ENCODE measurements at places on chromosomes 16 and 17.

- DNase-seq = no peak
Observed at GRCh38 chr17:75901727-75902126, 3.0 kb downstream of the MRPL38 start.

GRCh38 chr17:73462823-73463222 is 151.0 kb upstream of the CDC42EP4 start:
- DNase-seq = no peak

DNA sequence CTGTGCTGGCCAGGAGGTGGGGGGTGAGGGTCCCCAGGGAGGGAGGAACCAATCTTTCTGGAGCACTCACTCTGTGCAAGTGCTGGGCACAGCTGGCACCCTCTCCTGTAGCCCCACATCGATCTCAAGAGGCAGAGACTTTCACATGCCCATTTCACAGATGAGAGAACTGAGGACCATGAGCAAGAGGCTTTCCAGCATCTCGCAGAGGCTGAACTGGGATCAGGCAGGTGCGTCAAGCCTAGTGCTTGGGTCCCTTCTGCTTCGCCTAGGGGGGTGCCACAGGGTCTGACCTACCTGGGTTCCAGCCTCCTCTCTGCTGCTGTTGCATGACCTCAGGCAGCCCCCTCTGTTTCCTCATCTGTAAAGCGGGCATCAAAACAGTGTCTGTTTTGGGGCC is 1.3 kb upstream of the WFDC1 start:
- no peak for DNase-seq

DNA sequence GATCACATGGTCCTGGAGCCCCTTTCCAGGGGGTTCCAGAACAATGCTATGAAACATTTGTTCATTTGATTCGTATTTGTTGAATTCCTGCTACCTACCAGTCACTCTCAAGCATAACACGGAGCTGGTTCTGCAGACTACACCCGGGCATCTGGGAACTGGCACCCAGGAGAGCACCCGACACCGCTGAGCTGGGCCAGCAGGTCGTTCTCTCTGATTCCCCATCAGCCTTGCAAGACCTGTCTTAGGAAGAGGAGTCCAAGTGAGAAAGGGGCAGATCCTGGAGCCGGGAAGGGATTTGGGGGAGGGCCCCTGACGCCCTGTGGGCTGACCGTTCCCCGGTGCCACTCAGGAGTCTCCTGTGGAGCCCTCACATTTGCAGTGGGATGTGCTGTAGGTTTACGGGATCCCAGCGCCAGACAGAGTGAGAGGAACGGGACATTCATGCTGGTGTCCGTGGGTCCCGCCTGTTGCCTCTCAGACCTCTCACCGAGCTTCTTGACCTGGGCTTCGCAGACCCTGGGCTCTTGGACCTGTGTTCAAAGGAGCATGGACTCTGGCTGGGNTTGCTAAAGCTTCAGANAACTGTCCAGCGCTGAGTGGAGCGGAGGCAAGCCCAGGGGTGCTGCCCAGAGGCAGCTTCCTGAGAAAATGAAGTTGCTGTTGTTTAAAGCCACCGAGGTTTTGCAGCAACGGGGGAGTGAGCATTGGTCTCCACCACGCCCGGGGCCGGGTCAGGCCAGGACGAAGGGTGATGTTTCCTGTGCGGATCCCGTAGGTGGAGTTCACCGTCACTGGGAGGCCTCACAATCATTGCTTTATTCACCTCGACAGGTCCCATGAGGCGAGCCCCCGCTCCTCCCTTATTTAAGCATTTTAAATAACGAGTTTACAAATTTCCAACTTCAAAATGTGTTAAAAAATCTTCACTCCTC is 49.2 kb downstream of the METRNL start:
- DNase-seq = no peak

DNA sequence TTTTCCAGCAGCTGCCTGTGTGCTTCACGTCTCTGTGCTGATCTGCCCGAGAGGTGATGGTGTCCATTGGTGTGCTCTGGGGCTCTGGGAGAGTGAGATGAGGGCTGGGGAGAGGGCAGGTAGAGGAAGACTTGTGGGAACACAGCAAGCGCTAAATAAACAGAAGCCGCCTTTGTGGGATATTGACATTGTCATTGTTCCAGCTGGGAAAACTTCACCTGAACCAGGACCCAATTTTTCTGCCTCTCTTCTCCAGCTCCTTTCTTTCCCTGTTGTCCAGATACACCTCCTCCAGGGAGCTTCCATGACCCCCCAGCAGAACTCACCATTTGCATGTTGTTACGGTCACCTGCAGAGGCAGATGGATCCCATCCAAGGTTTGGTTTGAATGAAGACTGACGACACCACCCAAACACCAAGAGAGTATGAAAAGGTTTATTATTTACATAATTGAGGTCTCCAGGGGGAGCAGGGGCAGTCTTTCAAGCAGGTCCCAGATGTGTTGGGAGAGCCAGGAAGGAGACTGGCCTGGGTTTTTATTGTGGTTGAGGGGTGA is 3.6 kb upstream of the ITGA3 start:
- no peak for DNase-seq

DNA sequence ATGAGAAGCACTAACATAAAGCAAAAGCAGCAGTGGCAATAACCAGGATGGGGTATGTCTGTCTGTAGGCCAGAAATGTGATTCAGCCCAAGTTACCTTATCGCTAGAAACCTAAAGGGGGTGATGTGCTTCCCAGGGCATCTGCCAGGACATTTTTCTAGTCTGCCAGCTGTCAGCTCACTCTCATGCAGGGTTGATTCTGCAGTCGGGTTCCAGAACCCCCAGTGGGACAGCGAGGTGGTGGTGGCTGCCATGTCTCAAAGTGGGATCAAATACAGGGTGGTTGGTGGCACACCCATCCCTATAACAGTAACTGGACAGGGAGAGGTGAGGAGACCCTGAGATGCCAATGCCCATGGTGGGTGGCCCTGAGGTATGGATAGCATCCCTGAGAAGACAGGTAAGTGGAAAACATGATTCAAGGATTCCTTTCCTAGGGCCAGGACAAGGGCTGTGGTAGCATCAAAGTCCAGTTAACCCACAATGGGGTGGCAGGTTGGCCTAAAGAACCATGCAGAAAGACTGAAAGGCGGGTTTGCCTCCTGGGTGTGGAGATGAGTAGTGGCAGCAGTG is 84.3 kb downstream of the TNFRSF13B start:
- DNase-seq = no peak

GRCh38 chr16:24819462-24820040 is 26.2 kb upstream of the SLC5A11 start:
- DNase-seq = peak; percentile 60

DNA sequence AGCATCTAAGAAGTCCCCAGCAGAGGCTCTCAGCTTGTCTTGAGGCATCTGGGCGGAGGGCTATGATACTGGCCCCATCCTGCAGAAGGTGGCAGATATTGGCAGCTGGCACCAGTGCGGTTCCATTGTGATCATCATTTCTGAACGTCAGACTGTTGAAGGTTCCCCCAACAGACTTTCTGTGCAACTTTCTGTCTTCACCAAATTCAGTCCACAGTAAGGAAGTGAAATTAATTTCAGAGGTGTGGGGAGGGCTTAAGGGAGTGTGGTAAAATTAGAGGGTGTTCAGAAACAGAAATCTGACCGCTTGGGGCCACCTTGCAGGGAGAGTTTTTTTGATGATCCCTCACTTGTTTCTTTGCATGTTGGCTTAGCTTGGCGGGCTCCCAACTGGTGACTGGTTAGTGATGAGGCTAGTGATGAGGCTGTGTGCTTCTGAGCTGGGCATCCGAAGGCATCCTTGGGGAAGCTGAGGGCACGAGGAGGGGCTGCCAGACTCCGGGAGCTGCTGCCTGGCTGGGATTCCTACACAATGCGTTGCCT is at the start of gene CIITA:
TSS of gene CIITA (plus strand) at position 404 of the 543 bp plus-strand sequence. CDS start at position 533, 129 bp downstream.
- peak; percentile 84 for DNase-seq

GRCh38 chr16:9509663-9510062 is 418.2 kb downstream of the HAPSTR1 start:
- no peak for DNase-seq

DNA sequence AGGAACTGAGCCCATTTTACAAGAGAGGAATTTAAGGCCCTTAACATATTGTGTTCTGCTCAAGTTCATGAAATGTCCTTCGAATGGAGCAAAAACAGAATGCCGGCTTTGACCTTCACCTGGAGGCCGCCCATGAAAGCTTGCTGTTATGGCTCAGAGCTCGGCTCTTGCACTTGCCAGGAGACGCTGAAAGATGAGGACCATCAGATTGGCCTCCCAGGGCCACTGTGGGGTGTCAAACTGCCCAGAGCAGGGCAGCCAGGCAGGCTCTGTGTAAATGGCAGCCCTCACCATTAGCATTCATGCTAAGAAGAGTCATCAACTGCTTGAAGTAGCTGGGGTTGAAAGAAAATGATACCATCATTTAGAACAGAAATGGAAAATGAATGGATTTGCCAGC is 39.3 kb downstream of the IL21R start:
- DNase-seq = no peak

GRCh38 chr16:83176802-83177201 is 550.0 kb downstream of the CDH13 start:
- no peak for DNase-seq

DNA sequence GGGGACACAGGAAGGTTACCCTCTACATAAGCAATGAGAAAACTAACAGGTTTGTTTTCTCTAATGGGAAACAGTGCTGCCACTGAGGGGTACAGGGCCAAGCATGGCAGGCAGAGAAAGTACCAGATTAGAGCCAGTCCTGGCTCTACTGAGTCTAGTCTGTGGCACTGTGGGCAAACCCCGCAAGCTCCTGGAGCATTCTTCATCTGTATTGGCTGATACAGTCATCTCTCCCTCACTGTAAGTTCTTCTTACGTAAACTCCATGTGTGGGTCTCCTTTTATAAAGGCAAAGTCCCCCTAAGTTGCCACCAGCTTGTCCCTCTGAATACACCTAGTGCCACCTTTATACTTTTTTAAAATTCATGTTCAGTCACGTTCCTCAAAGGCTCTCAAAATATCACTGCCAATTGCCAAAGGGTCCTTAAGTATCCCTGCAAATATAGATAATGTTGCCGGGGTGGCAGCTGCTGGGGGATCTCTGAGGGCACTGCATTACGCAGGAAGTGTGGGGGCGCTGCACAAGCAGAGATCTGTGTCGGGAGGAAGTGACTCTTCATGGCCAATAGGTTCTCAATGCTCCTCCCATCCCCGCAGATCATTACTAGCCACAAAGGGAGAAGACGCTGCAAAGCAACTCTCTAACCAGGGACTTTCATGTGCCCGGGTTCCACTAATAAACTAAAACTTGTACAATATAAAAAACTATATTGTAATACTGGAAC is 18.8 kb downstream of the XPO6 start:
- DNase-seq = no peak

- DNase-seq = no peak
Observed at GRCh38 chr17:58667934-58668597, 23.8 kb downstream of the TEX14 start.

GRCh38 chr16:50613964-50614474 is 65.8 kb downstream of the NKD1 start:
- no peak for DNase-seq

GRCh38 chr16:72811188-72811720 is 236.7 kb downstream of the ZFHX3 start:
- no peak for DNase-seq

- peak; percentile 94 for DNase-seq
Observed at GRCh38 chr17:39199820-39200069, 338 bp upstream of the RPL19 start.

- DNase-seq = no peak
Observed at GRCh38 chr17:59405944-59406705, 74.7 kb downstream of the YPEL2 start.

- DNase-seq = peak; percentile 72
Observed at GRCh38 chr16:87681981-87682570, 79.8 kb downstream of the JPH3 start.

DNA sequence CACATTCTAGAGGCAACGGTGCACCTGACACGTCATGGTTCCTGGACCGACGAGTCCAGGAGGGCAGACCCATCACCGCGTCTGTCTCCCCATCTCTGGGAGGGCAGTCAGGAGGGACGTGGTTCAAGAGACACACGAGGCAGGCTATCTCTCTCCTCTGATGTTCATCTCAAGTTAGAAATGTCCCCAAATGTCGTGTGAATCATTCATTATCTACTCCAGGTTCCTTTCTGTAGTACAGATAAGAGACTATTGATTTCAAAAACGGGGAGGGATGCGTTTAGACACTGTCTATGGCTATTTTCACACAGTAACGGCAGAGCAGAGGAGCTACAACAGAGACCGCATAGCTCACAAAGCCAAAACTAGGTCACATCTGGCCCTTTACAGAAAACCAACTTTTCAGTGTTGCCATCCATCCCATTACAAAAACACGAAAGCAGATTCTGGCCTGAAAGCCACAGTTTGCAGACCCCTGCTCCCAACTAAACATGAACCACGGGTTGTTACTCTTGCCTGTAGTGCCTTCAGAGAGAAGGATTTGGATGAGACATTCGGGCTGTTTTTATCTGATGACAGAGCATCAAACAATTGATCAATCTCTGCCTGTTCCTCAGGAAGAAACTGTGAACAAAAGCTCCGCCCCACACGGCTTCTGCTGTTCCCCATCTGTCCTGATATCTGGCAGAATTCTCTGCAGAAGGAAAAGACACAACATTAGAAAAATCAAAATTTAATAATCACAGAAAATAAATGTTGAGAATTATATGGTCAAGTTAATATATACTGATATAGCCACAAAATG is 6.8 kb downstream of the MEAK7 start:
- DNase-seq = no peak

- no peak for DNase-seq
Observed at GRCh38 chr17:36876966-36877365, 60.3 kb upstream of the LHX1 start.

DNA sequence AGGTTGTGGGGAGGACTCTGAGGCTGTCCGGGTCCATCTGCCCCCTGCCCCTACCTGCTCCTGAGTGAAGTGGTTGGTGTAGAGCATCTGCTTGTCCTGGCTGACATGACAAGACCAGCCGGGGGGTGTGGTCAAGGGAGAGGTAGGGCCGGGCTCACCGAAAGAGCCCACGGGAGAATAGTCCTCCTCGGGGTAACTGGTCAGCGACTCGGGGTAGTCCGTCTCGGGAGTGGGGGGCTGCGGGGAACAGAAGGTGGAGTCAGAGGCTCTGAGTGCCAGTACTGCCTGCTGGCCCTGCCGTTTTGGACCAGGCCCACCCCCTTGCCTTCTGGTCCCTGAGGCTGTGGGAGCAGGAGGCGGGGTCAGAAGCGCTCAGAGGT is 27.8 kb downstream of the ARHGAP27 start:
- DNase-seq = no peak
